CD14-positive monocyte (primary cell): ENCODE measurements at places on chromosomes 16 and 17.

GRCh38 chr16:3051494-3051893 lies 5.1 kb downstream of the MMP25 start:
- peak; percentile 46 for DNase-seq

- DNase-seq, result peak; percentile 42
Measured at GRCh38 chr17:7294614-7295153, at the start of gene YBX2. YBX2 (minus strand) TSS chr17:7294639; CDS start chr17:7294500, 139 bp downstream.

GRCh38 chr17:72717276-72717675 lies 375.2 kb downstream of the SLC39A11 start:
- DNase-seq, result no peak

DNA sequence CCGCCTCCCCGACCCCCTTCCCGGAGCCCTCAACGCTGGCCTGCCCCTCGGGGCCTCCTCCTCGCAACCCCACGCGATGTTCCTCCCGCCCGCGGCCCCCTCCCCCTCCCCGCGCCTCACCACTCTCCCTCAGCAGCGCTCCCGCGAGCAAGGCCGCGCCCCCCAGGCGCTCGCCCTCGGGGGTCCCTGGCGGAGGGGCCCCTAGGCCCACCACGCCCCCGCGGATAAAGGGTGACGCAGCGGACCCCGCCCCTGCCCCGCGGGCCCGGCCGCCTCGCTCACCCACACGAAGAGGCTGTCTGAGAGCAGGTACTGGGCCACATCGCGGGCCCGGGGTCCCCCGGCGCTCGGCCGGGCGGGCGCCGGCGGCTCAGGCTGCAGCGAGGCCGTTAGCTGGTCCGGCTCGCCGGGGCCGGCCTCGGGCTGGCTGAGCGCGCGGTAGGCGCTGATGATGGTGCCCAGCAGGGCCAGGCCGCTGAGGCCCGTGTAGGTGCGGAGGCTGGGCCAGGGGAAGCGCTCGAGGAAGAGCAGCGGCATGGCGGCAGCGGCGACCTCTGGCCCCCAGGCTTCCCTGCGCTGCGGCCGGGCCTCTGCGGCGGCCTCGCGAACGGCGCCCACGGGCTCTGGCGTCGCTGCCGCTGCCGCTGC lies 430 bp downstream of the AMFR start:
- no peak for DNase-seq

DNA sequence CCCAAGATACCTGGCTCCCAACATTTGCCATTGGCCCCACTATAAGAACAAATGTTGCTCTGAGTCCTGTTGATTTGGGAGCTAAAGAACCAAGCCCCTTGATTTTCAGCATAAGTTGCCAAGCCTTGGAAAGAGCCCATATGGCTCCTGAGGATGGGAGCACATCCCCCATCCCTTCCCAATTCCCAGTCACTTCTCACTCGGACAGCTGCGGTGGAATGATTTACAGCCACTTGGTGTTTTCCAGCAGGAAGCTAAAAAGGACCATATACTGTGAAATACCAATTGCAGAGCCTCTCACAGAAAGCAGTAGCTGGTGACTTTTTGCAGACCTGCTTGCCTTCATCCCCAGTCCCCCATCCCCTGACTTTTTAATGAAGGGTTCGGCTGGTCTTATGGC lies 524.6 kb downstream of the GRIN2A start:
- DNase-seq, result no peak

DNA sequence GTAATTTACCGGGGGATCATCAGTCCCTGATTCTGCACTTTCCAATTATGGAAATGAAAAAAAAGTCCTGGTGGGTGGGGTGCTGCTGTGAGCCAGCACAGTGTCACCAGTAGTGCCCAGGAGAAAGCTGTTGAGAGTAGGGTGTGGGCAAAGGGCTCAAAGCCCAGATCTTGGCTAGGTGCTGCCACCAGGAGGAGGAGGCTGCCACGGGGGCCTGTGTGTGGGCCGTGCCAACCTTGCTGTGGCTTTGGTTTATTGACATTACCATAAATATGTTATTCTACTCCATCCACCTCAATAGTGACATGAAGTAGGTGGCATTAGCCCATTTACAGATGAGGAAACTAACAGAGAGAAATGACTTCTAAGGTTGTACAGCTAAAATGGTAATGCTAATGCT lies 6.7 kb upstream of the PRPSAP2 start:
- DNase-seq, result no peak

- no peak for DNase-seq
Measured at GRCh38 chr17:38748149-38748891, at the start of gene PCGF2. PCGF2 (minus strand) TSS chr17:38748336; CDS start chr17:38740402, 7,934 bp downstream.

DNA sequence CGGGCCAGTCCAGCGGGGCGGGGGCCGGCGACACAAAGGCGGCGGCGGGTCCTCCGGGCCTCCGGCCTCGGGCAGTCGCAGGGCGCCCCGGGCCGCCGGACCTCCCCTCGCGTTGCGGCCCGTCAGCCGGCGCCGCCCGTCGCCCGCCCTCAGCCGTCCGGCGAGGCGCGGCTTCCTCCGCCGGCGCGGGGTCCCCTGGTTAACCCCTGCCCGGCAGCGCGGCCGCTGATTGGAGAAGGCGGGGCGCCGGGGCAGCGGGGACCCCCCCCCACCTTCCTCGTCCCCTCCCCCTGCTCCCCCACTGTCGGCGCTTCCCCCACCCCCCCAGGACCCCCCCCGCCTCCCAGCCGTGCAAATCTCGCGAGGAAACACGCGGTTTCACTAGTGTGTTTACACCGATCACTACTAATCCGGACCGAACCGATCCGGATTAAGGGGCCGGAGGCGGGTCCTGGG lies at the start of gene TLK2:
Gene TLK2 (plus strand): TSS at position 402 of the 456 bp plus-strand sequence. CDS start 2,301 bp downstream, outside the sequence.
- peak; percentile 70 for DNase-seq

DNA sequence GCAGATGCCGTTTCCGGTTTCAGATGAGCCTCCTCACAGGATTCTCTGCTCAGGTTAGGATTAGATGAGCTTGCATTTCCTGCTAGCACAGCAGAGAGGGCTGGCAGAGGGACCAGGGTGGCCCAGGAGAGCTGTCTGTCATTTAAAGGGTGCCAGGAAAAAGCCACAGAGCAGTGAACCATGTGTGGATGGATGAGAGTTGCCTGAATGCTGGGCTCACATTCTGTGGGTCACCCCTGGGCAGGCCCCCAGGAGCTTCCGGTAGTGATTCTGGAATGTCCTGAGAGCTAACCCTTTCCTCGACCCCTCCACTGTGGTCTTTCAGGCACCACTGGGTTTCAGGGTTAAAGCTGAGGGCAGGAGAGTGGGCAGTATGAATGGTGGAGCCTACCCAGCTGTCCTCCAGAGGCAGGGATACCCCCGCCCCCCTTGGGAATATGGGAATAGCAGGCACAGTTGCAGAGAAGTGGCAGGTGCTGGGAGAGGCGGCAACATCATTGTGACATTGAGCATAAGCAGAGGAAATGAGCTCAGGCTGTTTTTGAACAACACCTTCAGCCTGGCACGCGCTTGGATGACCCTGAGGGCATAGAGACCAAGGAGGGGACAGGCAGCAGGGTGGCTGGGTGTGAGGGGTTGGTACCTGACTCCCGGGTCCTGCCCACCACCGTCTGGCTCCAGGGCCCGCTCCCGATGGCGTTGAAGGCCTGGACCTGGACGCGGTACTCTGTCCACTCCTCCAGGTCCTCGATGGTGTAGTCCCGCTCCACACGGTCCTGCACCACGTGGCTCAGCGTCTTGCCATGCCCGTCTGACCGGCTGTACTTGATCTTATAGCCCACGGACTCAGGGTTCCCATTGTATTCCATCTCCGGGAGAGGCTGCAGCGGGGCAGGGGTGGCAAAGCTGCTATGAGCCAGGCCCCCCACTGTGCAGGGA lies 83.0 kb upstream of the CDC42EP4 start:
- DNase-seq, result no peak

GRCh38 chr16:13231365-13231764 lies 330.0 kb downstream of the SHISA9 start:
- DNase-seq, result no peak

- DNase-seq, result peak; percentile 71
Measured at GRCh38 chr17:6936370-6937028, 59.4 kb upstream of the ALOX12 start.

- no peak for DNase-seq
Measured at GRCh38 chr16:57976331-57976796, 5.4 kb upstream of the CNGB1 start.

DNA sequence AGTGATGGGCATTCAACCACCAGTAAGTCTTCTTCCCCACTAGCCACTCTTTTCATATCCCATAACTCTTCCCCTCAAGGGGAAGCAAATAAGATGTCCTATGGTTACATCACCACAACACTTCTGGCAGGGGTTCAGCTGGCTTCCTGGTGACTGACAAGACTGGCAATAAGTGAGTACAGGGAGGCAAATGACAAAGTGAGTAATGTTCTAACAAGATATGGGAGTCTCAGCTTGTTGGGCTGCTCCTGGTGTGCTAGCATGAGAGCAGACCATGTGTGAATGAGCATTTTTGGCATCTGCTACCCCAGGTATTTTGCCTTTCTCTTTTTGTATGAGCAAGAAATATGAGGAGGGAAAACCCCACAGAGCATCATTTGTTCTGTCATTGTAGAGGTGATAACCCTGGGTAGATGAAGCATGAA lies 9.9 kb downstream of the TMIGD1 start:
- DNase-seq, result peak; percentile 74

DNA sequence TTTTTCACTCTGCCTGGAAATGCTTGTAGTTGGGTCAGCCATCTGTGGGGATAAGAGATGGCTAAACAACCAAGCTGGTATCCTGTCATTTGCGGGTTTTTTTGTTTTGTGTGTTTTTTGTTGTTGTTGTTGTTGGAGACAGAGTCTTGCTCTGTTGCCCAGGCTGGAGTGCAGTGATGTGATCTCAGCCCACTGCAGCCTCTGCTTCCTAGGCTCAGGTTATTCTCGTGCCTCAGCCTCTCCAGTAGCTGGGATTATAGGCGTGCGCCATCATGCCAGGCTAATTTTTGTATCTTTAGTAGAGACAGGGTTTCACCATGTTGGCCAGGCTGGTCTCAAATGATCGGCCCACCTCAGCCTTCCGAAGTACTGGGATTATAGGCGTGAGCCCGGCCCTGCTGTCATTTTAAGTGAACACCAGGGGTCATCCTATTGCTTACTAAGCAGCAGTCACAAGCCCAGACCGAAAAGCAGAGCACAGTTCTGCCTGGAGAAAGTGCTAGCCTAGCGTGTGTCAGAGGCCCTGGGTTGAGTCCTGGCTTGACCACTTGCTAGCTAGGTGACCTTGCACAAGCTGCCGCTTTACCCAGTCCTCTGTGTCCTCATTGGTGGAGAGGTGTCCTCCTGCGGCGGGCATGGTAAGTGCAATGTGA lies 4.6 kb downstream of the SMCR8 start:
- no peak for DNase-seq

DNA sequence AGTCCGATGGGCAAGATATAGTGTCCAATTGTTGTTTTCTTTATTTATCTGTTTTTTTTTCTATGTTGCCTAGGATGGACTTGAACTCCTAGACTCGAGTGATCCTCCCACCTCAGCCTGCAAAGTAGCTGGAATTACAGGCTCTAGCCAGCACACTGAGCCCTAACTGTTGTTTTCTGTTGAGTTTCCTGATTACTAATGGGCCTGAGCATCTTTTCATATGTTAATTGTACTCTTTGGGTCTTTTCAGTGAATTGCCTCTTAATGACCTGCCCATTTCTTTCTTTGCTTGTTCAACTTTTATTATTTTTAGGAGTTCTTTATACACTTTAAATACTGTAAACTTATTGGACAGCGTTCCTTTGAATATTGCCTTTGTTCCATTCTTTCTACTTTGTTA lies 213.0 kb downstream of the HS3ST3B1 start:
- no peak for DNase-seq

DNA sequence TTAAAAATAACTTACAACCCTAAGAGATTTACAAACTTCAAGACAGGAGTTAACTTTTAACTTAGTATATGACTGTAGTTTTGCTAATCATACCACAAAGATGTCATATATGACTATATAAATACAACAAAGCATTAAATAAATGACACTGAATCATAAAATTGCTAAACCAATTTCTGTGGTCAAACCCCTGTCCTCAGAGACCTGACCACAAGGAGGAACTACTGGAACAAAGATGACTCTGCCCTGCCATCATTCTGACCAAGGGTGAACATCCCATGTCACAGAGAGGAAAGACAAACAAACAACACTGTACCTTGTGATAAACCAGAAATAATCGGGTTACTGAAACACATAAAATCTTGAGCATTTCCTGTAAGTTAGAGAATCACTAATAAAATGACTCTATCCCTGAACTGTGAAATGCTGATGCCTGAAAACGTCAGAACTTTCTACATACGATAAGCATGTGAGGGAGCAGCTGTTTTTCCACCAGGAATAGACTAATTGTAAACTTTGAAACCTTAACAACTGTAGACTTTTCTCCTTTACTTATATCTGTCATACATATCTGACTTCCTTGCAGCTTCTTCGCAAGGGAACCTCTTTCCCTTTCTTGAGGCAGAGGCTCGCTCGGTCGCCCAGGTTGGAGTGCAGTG lies 47.9 kb downstream of the WDR59 start:
- peak; percentile 82 for DNase-seq

DNA sequence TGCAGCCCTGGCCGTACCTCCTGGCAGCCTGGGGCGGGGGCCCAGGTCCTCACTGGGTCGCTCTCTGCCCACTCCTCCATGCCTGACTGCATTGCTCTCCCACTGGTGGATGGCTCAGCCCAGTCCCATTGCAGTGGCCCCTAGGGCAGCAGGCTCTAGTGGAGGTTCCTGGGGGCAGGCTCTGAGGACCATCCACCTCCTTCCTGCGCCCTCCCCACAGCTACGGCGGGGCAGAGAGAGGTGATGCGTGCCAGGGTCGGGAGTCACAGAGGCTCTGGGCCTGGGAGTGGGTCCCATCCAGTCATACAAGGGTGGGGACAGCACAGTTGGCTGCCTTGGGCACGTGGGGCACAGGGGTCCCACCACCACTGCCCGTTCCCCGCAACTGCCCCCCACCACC lies 44.0 kb upstream of the CLEC19A start:
- no peak for DNase-seq

DNA sequence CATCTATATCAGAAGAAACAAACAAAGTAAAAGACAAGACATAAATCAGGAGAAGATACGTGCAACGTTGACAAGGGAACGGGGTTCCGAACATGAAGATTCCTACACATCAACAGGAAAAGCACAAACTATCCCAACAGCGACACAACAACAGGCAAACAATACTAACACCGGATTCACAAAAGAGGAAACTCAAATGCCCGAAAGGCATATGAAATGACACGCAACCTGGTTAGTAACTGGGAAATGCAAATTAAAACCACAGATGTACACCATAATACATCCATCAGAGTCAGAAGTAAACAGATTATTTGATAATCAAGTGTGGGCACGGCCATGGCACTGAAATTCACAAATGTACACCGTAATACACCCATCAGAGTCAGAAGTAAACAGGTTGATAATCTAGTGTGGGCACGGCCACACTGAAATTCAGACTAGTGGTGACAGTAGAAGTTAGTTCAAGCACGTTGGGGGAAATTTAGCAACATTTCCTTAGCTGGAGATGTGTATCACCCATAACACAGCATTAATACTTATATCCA lies 171.9 kb upstream of the RPH3AL start:
- peak; percentile 61 for DNase-seq

GRCh38 chr17:77125432-77125901 lies 15.3 kb upstream of the SEC14L1 start:
- DNase-seq, result no peak
